ENCODE measurements at places on chromosomes 7 and 10.

DNA sequence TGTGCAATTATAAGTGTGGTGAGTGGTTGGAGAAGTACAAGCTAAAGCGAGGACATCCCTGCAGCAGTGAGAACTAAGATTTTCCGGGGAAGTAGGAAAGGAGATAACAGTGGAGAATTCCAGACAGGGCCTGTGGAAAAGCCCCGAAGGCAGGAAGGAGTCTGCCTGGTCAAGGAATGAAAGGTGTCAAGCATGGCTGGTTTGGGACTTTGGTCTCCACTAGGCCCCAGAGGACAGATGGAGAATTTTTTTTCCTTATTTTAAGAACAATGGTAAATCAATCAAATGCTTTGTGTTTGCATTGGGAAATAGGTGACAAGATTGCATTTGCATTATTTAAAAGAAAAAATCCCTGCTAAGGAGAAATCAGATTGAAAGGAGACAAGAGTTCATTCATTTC lies 3.2 kb upstream of the CEP55 start:
- DNase-seq = no peak

GRCh38 chr7:42689626-42690025 lies 222.2 kb downstream of the C7orf25 start:
- DNase-seq = no peak

DNA sequence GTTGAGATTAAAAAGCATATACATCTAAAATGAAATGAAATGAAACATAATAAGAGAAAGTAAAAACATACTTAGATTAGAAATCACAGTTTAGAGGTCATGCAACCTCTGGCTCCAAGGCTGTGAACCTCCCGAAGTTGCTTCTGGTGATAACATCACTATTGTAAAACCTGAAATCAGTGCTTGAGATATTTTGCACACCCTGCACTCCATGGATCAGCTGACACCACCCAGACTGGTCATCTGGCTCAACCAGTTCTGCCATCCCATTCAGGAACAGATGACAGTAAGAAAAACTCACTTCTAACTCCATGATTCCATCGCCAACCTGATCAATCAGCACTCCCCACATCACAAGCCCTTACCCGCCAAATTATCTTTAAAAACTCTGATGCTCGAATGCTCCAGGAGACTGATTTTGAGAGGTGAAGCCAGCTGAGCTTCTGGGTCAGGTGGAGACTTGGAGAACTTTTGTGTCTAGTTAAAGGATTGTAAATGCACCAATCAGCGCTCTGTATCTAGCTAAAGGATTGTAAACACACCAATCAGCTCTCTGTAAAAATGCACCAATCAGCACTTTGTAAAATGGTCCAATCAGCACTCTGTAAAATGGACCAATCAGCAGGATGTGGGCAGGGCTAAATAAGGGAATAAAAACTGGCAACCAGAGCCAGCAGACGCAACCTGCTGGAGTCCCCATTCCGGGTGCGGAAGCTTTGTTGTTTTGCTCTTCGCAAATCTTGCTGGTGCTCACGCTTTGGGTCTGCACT lies 162.6 kb upstream of the MAGI2 start:
- DNase-seq = no peak

- DNase-seq = no peak
Observed at GRCh38 chr7:16068183-16068582, 353.2 kb downstream of the CRPPA start.

Data from activated CD8-positive, alpha-beta memory T cell treated with anti-CD3 and anti-CD28 coated beads for 4 hours (primary cell).